ENCODE measurements at places on chromosomes 6 and 20. TPM values are rescaled to one million over a fixed set of nuclear protein-coding genes. Genes with fewer than 3 reads are reported as not detected.

The SCRT2 gene
- not detected for total RNA-seq

The CTNNBL1 gene
- 21.5 TPM for total RNA-seq

The SMLR1 gene
- not detected for total RNA-seq

The TBCC gene
- total RNA-seq: 36.3 TPM

The EYS gene
- not detected for total RNA-seq

The SLC44A4 gene
- total RNA-seq: 0.11 TPM

The RSPO4 gene
- not detected for total RNA-seq

The TINAG gene
- not detected for total RNA-seq

The CST1 gene
- total RNA-seq: not detected

The TTLL9 gene
- under 0.01 TPM for total RNA-seq

The TNFRSF21 gene
- total RNA-seq: 15.7 TPM

The ZCCHC3 gene
- 22.4 TPM for total RNA-seq

The SLC26A8 gene
- total RNA-seq: not detected

The POLR1H gene
- 21.6 TPM for total RNA-seq

The SFTA2 gene
- 0.39 TPM for total RNA-seq

The FKBP5 gene
- 75.4 TPM for total RNA-seq

The KHDC3L gene
- total RNA-seq: not detected

The PGC gene
- total RNA-seq: not detected

The GTSF1L gene
- not detected for total RNA-seq

The PAK5 gene
- total RNA-seq: not detected

The FAM162B gene
- not detected for total RNA-seq

The ADAT2 gene
- 0.79 TPM for total RNA-seq

The EYA4 gene
- 0.79 TPM for total RNA-seq

The SLC17A1 gene
- not detected for total RNA-seq
